ENCODE measurements at places on chromosomes 7 and 10. TPM values are rescaled to one million over a fixed set of nuclear protein-coding genes. Genes with fewer than 3 reads are reported as not detected.

- no peak for DNase-seq
These were observed 14.2 kb upstream of the NT5C3A start for GRCh38 chr7:33076737-33077136.

GRCh38 chr10:15232279-15232678 is 63.8 kb upstream of the NMT2 start:
- no peak for DNase-seq

DTX2 gene
- 45.8 TPM for total RNA-seq

- DNase-seq, result no peak
These were observed 2.7 kb upstream of the HERPUD2 start for GRCh38 chr7:35697414-35698175.

DNA sequence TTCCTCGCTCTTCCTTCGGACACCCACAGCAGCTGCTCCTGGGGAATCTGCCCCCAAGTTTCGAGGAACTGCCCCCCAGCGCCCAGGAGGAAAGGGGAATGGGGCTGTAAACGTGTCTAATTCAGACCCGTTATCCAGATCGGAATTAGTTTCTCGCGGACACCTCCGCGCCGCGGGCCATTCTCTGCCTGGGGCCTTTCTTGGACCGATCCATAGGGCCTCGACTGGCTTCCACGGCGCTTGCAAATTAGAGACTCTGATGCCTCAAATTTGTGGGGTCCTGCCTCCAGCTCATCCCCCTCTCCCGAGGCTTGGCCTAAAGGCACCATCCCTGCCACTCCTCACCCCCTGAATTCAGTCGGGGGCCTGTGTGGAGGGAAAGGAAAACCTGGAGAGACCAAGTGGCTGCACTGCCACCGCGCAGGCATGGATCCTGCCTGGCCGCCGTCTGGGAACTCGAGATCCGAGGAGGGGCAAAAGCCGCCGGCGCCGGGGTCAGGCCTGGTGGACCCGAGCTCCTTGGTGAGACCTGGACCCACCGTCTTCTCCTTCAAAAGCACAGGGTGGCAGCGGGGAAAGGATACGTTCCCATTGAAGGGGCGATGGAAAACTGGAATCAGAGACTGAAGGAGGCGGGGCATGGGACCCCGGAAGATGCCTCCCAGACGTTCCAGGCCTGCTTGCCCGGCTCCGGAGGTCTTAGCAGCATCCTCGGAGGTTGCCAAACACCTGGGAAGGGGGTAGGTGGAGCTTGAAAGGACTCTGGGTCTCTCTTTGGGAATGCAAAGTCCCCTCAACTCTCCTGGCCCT is 13.7 kb downstream of the LBX1 start:
- no peak for DNase-seq

GRCh38 chr10:25682203-25682851 is 251.7 kb upstream of the MYO3A start:
- DNase-seq, result no peak

GRCh38 chr7:12570168-12570533 is 369 bp upstream of the SCIN start:
- no peak for DNase-seq

DNA sequence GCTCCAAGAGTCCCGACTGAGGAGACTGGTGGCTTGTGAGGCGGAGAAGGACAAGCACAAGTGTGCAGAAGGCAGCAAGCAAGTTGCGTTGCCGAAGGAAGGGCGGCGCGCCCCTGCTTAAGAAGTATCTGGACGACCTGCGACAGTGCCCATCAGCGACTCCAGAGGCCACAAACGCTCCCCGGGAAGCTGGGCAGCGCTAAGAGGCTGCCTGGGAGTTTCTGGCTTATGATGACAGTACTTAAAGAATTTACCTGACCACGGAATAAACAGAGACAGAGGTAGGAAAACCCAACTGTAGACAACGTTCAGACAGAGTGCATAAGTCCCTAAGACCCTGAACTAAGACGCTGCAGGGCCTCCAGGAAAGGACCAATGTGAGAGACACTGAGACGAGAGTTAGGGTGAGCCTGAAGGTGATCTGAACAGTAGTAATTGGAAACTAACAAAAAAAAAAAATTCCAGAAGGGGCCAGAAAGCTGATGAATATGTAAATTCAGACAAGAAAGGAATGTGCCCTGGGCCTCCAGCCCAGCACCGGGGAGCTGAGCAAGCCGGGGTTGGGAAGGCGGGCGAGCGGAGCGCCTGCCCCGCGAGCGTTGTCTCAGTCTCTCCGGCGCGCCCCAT is 1.0 kb downstream of the OSBPL3 start:
- DNase-seq, result no peak

PAX4 gene
- not detected for total RNA-seq

HECTD2 gene
- total RNA-seq, result 8.1 TPM

MUC12 gene
- not detected for total RNA-seq

GRCh38 chr10:81136261-81136660 is 598.6 kb downstream of the SH2D4B start:
- no peak for DNase-seq

PPP1R3C gene
- not detected for total RNA-seq

KIAA1549 gene
- total RNA-seq, result 0.42 TPM

DNA sequence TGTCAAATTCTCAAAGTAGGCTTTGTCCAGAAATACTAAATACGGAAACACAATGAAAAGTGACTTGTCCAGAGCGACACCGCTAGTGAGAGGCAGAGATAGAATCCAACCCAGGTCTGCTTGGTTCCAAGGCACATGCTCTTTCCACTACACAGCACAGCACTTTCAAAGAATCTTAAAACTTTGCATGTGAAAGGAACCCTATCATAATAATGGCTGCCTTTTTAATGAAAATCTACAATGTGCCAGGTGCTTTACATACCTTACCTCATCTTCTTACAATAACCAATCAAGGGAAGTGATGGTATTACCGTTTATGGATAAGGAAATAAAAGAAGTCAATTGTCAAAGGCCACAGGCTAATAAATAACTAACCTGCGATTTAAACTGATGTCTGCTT is 2.6 kb downstream of the CHCHD3 start:
- DNase-seq, result no peak

CPN1 gene
- total RNA-seq, result not detected

All from activated B cell treated with CpG ODN at 0.5 μM for 24 hours (primary cell).